Activated CD8-positive, alpha-beta memory T cell treated with anti-CD3 and anti-CD28 coated beads for 1 hour (primary cell): ENCODE measurements at places on chromosomes 2 and 18.

GRCh38 chr2:36294316-36294721, 61.3 kb upstream of the CRIM1 start:
- no peak for DNase-seq

GRCh38 chr2:18490901-18491300, 69.6 kb downstream of the RDH14 start:
- DNase-seq: no peak

GRCh38 chr2:43685357-43685756, 9.1 kb upstream of the C1GALT1C1L start:
- no peak for DNase-seq

GRCh38 chr18:12637901-12638643, 19.8 kb downstream of the SPIRE1 start:
- DNase-seq: no peak

DNA sequence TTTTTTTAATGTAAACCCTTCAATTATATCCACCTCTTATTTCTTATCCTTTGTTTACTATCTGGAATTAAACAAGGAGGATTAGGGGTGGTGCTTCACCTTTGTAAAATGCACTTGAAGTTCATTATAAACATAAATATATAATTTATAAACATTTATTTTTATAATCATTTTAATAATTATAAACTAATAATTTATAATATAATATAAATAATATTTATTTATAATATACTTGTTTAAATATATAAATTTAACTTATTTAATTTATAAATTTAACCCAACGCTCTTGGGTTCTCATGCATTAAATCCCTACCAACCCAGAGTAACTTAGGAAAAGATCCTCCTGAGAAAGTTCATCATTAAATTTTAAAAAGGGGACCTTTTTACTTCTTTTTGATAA, 452.5 kb downstream of the PTPRM start:
- DNase-seq: no peak

- no peak for DNase-seq
These were observed 1.1 kb upstream of the NYAP2 start for GRCh38 chr2:225398372-225398771.

GRCh38 chr2:209702775-209703174, 68.9 kb upstream of the UNC80 start:
- DNase-seq: no peak

DNA sequence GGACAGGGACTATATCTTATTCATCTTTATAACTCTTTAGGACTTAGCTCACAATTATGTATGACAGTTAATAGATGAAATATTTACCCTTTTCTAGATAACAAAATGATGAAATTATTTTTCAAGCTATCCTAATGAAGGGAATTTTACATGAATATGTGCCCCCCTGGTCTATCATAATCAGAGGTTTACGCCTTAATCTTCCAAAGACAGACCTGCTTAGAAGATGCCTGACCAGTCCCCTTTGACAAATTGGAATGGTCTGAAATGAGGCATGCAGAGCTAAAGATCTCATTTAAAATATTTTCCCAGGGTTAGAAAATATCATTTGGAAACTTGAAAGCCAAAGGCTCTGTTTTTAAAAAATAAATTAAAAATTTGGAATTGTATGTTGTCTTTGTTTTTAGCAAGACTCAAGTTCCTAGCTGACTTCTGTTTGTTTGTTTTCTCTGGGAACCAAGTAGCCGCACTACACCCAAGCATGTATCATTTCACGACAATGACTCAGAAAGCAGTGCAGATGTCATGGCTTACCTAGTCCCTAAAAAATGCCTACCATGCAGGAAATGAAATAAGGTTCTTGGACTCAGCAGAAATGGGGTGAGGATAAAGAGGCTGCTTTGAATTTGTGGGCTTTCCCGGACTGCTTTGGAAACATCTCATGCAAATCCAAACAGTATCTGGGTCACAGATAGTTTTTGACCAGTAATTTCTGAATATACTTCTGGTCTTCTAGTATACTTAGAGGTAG, 162.1 kb downstream of the ZEB2 start:
- DNase-seq: no peak

- no peak for DNase-seq
These were observed 79.4 kb upstream of the MAP4K3 start for GRCh38 chr2:39516347-39517101.

DNA sequence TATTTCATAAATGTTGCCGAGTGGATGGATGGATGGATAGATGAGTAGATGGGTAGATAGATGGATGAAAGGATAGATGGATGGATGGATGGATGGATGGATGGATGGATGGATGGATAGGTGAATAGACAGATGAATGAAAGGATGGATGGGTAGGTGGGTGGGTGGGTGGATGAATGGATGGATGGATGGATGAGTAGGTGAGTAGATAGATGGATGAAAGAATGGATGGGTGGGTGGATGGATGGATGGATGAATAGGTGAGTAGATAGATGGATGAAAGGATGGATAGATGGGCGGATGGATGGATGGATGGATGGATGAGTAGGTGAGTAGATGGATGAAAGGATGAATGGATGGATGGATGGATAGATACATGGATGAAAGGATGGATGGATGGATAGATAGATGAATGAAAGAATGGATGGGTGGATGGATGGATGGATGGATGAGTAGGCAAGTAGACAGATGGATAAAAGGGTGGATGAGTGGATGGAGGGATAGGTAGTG, 104.3 kb downstream of the SMAD7 start:
- no peak for DNase-seq

GRCh38 chr2:234334151-234334550, 162.7 kb downstream of the ARL4C start:
- no peak for DNase-seq

- no peak for DNase-seq
These were observed 98.6 kb downstream of the ACTR2 start for GRCh38 chr2:65326276-65326675.

DNA sequence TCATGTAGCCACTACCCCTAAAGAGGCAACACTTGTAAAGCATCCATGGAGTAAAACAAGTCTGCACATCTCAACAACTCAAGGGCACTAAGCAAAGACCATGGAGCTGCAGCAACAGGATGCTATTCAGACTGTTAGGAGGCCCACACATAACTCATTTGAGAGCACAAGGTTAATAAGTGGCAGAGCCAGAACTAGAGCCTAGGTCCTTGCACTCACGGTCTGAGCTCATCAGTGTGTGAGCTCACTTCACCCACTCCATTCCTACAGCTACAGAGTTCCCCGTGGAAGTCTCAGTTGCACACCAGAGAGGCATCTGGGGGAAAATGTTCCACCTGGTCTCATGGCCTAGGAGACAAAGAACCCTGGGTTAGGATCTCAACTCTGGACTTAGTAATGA, 35.0 kb downstream of the TTC32 start:
- no peak for DNase-seq

DNA sequence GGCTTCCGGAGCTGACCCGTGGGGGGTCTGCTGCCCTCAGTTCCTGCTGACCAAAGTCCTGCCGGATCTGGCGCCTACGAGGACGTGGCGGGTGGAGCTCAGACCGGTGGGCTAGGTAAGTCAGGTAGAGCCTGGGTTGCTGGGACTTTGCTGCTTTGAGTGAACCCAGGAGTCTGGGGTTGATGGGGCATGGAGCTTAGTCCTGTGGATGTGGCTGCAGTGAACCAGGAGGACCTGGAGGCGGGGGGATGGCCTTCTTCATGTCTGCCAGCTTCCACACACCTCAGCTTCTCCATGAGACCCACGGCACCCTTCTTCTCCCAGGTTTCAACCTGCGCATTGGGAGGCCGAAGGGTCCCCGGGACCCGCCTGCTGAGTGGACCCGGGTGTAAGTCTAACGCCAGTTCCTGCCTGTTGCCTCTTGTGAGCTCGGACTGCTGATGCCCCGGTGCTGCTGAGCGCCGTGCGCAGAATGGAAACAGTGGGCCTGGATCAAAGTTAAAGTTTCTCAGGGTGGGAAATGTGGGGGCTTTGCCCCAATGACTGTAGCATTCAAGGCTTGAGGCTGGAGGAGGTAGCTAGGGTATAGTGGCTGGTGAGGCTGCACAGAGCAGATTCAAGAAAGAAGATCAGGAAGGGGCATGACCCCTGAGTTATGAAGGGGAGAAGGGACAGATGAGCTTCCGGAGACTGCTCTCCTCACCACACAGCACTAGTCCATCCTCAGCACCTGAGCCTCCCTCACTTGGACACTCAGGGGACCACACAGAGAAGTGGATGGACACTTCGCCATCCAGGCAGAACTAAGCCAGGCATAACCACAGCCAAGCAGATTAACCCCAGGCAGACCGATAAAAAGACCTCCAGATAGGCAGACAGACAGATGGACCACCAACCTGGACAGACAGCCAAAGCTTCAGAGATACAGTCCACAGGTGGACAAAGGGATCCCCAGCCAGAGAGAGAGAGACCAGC, 17.3 kb downstream of the PTPN18 start:
- DNase-seq: no peak

GRCh38 chr18:45467293-45467692, 148.0 kb upstream of the SLC14A2 start:
- no peak for DNase-seq

DNA sequence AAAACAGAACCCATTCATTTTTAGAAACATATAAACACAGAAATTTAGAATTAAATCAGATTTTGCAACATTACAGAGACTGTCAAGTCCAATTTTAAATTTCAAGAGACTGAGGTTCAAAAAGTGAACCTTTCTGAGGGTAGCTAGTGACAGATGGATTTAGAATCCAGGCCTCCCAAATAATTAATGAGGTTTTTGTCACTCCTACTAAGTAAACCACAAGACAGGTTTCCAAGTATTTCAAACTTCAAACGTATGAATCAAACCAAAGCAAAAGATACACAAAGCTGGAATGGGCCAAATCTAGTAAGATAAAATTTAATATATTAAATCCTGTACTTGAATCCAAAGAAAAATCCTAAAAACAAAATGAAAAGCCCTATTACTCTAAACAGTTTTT, 25.3 kb downstream of the PPP4R3B start:
- DNase-seq: no peak

- DNase-seq: no peak
These were observed 12.5 kb downstream of the MAP4K4 start for GRCh38 chr2:101710036-101710435.

DNA sequence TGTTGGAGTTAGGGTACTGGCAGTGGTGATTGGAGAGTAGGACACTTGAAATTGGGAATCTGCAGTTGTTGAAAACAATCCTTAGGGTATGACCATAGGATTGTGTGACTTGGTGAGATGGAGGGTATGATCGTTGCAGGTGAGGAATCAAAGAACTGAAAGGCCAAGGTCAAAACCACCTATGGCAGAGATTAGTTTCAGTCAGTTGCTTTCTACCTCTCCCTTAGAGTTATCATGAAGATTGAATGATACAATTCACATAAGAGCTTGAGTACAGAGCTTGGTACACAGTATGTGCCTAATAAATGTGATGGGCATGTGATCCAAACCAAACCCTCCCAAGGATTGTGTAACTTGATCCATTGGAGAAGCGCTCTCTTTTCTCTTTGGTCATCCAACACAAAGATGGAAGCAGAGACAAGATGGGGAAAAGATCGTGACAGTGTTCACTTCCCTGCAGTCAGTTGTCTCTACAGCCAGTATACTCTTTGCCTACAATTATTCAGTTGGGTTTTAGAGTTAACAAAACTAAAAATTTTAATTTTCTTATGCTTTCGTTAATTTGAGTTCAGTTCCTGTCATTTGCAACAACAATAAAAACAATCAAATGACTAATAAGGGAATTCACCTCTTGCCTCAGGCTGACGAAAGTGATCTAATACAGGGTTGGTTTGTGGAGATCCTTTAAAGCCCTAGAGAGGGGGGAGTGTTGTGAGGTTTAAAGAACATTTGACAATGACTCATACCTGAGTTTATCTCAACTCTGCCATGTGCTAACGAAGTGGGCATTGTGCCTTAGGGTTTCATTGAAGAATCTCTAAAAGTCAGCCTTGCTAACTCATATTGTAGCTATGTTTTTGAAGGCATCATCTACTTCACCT, 14.8 kb upstream of the SMAD2 start:
- DNase-seq: no peak

- no peak for DNase-seq
These were observed 14.3 kb upstream of the TMEM185B start for GRCh38 chr2:120237491-120237902.

DNA sequence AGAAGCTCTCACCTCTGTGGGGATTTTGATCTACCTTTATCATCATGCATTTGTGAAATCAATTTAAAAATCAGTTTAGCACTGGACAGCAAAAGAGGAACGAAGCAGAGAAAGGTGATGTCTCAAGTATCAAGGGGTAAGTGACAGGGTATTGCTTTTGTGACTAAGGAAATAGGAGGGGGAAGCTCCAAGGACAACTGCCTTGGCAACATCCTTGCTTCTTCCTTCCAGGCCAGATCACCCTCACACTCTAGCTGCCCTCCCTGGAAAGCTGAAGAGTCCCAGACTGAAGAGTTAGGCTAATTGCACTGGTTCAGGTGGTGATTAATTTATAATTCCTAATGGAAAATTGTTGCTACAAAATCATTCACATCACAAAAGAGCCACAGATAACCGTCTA, 859.1 kb upstream of the ACVR2A start:
- DNase-seq: no peak

- DNase-seq: no peak
These were observed 78.8 kb upstream of the TTC39C start for GRCh38 chr18:23935804-23936203.

DNA sequence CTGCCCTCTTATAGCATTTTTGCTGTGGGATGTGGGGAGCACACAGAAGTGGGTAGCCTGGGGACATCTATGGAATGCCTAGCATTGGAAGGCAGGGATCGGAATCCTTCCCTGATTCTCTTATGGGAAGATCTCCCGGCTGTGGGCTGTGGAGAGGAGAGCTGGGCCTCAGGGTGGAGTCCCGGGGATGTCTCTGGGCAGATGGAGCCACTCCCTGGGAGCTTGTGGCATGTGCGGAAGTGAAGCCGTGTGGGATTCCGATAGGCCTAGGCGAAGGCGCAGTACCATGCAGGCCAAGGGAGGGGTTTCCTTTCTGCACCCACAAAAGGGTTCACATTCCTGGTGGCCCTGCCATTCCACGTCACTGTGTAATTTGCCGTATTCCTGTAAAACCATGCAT, 87.9 kb downstream of the GLI2 start:
- no peak for DNase-seq

DNA sequence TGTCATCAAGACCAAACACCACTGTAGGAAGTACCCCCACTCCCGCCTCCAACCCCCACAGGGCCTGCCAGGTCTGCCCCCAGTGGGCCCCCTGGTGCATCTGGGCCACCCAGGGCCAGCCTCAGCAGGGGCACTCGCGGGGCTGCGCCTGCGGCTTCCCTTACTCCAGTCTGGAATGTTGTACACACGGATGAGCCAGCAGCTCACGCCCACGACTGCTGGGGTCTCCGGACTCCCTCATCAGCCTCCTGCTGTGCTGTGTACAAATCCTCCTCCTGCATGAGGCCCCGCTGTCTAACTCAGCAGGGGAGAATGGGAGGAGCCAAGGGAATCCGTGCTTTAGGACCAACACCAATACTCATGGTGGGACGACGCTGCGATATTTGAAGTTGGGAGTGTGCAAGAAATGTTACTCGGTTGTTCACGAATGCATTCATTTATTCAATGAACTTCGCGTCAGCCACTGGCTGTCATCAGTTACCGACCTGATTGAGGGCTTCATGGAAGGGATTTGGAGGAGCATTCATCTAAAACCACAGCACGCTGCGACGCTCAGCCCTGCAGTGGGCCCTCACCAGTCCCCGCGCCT, 654 bp upstream of the ASB1 start:
- no peak for DNase-seq

DNA sequence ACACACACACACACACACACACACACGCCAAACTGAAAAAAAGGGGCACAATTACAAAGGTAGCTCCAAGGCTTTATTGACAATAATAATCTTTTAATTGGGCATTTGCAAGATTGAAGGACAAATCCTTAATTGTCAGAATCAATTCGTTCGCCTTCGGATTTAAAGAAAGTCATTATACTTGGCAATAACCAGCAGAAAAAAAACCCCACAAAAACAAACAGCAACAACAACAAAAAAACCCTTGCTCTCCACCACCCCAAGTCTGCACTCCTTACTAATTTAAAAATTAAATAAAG, 1.8 kb upstream of the HOXD8 start:
- DNase-seq: no peak
